Fibroblast of upper back skin (primary cell): ENCODE measurements at places on chromosomes 6 and 20.
A peak's percentile ranks its signal among the peaks of the same experiment; 100 is the strongest.

DNA sequence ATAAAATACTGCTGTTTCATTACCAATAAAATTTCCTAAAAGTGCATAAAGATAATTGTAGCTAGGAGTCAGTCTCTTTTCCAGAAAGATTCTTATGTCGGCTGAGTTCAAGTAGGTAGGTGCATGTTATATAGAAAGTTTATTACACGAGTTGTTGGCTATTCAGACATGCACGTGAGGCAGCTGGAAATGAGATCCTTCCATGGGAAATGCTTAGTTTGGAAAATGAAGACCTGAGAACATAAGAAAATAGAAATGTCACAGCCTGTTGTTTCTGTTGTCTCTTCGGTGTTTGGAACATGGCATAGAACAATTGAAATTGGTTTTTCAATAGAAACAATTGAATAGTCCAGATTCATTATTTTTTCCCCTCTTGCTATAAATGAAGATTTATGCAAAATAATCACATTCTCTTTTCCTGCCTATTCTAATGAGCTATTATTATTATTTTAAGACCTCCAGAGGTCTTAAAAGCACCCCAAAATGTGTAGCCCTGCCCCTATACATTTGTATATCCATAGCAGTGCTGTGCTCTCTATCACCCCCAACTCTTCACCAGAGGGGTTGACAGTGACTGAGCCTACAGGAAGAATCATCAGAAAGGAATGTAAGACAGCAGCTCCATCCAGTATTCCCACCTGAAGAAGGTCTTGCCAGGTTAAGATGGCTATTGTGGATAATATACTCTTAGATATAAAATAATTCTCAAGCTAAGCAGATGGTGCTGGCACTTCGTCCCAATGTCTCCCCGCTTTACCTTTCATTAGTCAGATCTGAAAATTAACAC is 82.2 kb downstream of the ZDHHC14 start:
- no peak for DNase-seq

- DNase-seq, result no peak
Measured at GRCh38 chr20:40953416-40953815, 75.2 kb upstream of the TOP1 start.

DNA sequence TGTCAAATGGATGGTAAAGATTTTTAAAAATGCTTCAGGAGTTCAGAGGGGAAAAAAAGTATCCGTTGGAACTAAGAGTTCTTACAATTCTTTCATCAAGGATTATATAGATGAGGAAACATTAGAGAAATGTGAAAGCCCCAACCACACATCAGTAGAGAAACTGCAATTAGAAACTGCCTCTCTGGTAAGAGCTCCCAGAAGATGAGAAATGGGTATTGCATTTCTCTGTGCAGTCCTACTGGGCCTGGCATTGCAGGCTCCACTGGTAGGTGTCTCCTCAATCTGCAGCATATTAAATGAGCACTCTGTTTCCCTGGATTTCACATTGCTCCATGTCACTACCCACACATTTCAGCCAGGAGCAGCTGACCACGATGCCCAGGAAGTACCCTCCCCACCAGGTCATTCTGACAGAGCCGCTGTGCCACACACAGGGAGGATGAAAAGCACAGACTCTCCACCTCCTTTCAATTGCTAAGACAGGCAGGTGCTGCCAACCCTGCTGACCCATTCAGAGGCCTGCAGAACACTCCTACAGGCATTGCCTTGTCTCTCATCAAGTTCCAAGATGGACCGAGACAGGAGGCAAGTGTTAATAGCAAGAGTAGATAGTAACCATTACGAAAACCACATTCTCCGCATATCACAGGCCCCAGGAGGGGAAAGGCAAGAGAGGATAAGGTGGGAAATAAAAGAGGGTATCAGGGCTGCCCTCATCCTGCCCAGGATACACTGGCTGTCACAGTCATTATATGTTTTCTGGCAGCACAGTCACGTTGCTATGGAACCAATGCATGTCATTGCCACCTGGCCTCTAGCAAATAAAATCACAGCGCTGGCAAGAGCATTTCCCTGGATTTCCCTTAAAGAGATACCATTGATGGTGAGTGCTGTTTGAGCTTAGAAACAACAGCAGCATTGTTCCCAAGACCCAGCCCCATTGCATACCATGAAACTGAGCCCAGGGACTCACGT is 241.7 kb downstream of the ATXN1 start:
- DNase-seq, result no peak

DNA sequence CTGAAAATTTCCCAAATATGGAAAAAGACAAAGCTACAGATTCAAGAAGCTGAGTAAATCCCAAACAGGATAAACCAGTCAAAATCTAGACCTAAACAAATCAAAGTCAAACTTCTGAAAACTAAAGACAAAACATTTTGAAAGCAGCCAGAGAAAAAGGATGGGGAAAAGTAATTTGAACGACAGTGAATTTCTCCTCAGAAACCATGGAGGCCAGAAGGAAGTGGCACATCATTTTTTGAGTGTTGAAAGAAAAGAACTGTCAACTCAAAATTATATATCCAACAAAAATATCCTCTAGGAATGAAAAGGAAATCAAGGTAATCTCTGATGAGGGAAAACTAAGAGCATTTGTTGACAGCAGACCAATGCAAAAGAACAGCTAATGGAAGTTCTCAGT is 6.8 kb downstream of the RAB23 start:
- DNase-seq, result no peak

DNA sequence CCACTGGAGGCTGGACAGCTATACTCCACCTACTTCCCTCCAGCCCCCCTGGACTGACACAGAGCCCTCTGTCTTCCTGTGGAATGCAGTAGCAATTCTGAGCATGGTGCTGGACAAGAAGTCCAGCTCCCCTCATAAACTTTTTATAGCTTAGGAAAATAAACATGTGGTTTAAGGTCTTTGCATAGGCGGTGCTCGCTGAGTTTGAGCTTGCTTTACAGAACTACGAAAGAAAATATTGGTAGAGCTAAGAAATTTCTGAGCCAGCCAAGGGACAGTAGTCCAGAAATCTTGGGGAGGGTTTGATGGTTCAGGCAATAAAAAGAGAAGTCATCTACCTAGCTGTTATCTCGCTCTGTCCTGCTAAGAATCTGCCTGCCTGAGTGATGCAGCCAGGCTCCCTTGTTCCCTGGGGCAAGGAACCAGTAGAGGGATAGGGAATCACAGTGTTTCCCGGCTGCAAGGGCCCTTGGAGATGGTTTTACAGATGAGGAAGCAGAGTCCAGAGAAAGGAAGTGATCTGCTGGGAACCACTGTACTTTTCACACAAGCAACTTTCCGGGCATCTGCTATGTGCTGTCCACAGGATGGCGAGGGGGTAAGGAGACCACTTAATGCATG is 343.4 kb downstream of the CDC5L start:
- peak; percentile 46 for DNase-seq

DNA sequence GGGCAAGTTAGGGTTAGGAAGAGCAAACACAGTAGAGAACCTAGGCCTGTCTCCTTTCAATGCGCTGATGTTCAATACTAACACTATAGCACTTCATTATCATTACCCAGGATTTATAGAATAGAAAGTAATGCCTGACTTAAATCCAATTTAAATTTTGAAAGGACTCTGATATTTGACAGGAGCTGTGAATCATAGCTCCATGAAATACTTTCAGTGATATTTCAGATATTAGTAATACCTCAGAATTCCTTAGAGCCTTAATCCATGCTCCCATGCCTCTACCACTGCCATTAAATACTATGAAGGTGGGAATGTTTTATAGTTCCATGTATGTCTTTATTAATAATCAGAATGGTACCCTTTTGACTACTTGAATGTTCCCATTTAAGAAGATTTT is 530.2 kb downstream of the BCKDHB start:
- peak; percentile 70 for DNase-seq

- DNase-seq, result peak; percentile 89
Measured at GRCh38 chr6:139539852-139540251, 165.4 kb upstream of the CITED2 start.

DNA sequence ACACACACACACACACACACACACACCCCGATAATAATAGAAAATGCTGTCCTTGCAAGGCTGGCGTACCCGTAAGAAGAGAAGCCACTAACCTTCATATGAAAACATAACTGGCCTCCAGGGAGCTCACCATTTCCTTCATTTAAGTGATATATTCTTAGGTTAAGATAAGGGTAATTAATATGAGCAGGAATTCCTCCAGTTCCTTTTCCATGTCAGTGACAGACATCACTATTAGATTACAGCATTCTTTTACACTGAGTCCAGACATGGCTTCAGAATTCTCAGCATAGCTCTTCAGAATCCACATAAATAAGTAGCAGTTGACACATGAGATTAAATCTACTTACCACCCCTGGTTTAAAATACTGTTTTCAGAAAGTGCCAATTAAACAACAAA is 121.9 kb downstream of the SIM1 start:
- DNase-seq, result peak; percentile 86

GRCh38 chr6:113870917-113871316 is 13.8 kb downstream of the MARCKS start:
- peak; percentile 36 for DNase-seq

DNA sequence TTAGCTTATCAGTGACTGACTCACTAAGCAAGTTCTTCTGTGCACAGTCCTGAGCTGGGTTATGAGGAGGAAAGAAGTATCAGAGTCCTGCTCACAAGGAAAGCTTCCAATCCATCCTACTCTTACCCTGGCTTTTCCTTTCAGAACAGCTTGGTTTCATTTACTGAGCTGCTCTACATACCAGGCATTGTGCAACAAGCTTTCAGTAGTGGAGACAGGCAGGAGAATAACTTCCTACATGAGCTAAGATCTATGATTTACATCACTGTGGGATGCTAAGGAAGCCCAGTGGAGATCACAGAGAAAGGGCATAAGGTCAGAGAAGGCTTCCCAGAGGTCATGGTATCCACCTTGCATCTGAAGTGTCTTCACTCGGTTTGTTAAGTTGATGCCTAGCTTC is 144.5 kb downstream of the MAP3K7 start:
- DNase-seq, result peak; percentile 57

GRCh38 chr20:35891375-35891774 is 62.9 kb downstream of the SCAND1 start:
- DNase-seq, result peak; percentile 34
